ENCODE measurements at places on chromosomes 4 and X.

DNA sequence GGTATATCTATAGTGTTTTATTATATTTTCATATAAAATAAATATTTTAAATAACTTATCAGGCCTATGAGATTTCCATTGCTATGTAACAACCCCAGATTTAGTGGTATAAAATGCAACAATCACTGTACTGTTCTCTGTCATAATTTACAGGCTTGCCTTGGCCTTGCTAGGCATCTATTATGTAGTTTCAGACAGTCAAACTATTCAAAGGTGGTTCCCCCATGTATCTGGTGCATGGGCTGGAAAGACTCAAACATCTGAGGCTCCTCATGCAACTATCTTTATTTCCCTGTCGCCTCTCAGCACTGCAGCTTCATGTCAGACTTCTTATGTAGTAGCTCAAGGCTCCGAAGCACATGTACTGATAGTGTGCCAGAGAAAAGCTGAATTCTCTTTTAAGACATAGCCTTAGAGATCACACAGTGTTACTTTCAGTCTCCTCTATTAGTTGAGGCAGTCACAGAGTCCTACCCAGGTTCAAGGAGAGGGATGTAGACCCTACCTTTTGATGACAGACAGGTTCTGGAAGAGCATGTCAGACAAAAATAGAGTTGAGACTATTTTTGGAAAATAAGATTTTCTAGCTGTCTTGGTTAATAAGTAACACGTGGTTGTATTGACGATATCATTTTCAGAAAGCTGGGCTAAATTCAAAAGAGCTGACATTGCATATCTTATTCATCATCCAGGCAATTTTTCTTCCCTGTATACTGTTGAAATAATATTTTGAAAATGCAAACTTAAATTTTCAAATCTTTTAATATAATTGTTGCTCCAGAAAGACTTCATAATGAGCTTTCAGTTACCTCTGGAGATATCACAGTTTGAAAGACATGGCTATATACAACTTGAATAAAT lies 19.4 kb downstream of the MTTP start:
- no peak for DNase-seq

GRCh38 chrX:29419774-29420553 lies 795.4 kb upstream of the MAGEB2 start:
- peak; percentile 59 for DNase-seq

- no peak for DNase-seq
These were observed 225.6 kb downstream of the ARHGAP10 start for GRCh38 chr4:147957446-147957845.

DNA sequence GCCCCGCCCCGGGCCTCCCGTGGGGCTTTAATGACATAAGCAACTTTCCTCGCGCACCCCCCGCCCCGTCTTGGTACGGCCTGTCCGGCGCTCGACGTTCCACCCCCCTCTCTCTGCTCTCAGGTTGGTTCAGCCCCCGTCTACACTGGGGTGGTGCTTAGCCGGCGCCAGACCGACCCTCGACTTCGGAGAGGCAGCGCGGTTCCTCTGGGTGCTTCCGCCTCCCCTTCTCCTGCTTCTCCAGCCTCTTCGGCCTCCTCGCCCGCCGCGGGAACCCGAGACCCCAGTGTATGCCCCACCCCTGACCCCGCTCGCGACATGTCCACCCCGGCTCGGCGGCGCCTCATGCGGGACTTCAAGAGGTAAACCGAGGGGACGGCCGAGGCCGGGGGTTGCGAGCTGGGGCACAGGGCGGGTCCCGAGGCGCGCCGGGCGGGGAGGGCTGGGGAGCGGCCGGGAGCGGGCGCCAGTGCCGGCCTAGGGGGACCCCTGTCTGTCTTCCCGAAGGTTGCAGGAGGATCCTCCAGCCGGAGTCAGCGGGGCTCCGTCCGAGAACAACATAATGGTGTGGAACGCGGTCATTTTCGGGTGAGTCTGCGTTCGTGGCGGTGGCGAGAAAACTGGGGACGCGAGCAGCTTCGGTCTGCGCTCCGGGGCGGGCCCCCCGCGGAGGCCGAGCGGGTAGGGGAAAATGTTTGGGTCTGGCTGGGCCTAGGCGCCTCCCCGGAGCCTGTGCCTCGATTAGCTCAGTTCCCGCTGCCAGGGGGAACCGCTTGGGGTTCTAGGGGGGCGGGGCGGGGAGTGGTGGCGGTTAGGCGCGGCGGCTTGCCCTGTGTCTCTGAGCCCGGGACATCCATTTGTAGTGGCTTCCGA lies at the start of gene UBE2A:
Gene UBE2A (plus strand): TSS at position 170 of the 873 bp plus-strand sequence. CDS start 149 bp downstream, at position 319.
- no peak for DNase-seq

DNA sequence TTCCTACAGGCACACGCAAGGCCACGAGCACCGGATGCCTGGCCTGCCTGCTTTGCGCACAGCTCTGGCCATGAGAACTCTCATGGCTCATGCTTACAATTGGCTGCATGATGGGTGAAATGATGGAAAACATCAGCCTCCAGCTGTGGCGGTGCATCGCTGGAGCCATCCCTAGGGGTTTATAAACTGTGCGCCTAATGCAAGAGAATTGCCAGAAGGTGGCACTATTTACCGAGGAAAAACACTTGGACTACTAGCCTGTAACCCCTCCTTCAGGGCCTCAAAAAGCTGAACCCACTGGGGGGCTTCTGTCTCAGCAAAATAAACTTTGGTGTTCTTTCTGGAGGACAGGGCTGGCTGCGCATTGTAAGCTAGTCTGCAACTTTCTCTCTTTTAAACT lies 51.9 kb downstream of the PHKA2 start:
- DNase-seq = no peak

- DNase-seq = no peak
These were observed 89.4 kb downstream of the SEL1L3 start for GRCh38 chr4:25773358-25773757.

GRCh38 chr4:138103597-138104283 lies 138.4 kb downstream of the SLC7A11 start:
- no peak for DNase-seq

- no peak for DNase-seq
These were observed 30.2 kb upstream of the WFS1 start for GRCh38 chr4:6239486-6239885.

DNA sequence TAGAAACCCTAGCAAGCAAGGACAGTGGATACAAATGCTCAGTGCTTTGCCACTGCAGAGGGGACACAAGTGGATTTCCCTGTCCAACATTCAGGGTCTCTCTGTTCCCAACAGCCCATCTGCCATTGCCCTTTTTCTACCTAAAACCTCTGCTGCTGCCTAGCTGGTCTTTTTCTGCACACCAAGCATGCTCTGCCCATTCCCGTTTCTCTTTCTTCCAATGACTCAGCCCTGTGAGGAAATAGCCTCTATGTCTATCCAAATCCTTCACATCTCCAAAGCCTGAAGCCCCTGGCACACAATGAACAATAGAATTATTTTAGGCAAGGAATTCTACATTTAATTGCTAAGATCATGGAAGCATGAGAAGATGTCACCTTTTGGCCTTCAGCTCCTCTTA lies 5.7 kb upstream of the AMELX start:
- no peak for DNase-seq

- DNase-seq = peak; percentile 15
These were observed 128.0 kb downstream of the SNCA start for GRCh38 chr4:89708903-89709421.

DNA sequence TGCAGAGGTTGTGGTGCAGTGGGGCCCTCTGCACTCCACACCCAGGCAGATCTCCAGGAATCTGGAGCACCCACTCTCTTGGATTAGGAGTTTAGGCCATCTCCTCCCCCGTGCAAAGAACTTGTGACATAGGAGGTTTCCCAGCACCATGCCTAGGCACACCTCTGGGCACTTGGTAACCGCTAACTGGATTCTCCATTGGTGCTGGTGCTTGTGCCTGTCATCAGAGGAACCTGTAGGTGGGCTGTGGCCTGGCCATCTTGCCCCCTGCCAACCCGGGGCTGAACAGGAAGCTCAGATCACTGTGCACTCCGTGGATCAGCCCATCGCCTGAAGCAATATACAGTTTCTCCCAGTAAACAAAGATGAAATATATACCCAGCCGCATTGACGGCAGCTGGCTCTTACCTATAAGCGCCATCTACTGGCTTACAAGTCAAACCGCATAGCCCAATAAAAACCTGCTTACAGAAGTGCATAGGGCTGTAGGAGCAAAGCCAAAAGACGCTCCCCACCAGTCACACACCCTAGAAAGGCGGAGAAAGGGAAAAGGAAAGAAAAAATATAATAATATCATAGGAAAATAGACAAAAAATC lies 19.1 kb upstream of the TEX13B start:
- DNase-seq = no peak

DNA sequence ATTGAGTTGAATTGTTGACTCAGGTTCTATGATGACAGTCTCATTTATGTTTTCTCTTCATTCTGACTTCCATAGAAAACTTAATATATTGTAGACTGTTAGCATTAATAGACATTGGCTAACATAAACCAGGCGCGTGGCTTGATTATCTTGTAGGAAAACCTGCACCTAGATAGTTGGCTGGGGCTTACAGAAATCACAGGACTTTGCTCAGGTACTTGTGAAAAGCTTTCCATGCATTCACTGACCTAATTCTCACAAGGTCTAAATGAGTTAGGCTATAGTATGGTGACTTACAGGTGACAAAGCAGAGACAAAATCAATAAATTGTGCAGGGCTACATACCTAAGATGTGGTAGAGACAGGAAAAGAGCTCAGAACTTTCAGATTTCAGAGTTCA lies 212.8 kb downstream of the GPAT3 start:
- no peak for DNase-seq

GRCh38 chr4:54677853-54678650 lies 20.3 kb downstream of the KIT start:
- DNase-seq = no peak

DNA sequence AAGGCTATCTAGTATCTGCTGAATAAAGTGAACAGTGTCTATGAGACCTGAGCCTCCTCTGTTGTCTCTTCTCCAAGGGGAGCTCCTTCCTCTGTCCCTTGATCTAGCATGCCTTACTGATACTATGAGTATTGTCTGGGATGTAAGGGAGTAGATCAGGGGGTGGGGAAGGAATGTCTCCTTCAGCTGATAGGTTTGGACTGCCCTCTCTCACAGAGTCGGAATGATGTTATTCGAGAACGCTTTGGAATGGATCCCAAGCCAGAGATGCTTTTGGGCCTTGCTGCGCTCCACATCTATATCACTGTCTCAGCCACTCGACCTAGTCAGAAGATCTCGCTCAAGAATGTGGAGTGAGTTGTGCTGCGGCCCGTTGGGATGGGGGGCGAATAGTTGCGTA lies 68.3 kb upstream of the PRPS1 start:
- no peak for DNase-seq

DNA sequence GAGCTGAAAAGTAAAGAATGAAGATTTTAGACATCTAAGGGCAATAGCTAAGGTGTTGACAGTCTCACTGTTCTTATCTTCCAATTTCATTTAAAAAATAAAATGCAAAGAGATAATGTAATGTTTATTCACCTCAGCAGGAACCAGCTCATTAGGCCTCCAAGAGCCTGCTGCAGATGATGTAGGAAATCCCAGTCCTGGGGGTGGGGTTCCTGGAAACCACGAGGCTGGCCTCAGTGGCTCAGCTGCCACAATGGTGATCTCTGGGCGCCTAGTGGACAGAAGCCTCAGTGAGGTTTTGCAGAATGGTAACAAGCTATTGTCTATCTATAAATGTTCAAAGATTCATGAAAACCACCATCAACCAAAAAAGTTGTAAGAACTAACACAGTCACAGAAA lies 77.3 kb downstream of the RPS3A start:
- DNase-seq = no peak

DNA sequence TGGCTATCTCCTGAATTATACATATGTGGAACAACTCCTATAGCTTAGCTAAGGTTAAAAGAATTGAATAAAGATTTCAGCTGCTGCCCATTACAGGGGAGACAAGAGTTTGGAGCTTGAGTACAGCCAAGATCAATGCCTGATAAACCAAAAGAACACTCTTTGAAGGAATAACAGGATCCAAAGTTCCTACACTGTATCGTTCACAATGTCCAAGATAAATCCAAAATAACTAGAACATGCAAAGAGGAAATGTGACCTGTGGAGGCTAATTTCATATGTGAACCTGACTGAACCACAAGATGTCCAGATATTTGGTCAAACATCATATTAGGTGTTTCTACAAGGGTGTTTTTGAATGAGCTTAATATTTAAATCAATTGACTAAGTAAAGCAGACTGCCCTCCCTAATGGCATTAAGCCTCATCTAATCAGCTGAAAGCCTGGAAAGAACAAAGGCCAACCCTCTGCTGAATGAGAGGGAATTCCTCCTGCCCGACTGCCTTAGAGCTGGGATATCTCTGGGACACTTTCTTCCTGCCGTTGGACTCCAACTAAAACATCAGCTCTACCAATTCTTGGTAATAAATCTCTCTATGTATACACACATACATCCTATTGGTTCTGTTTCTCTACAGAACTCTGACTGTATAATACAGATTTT lies 19.2 kb downstream of the RFC1 start:
- DNase-seq = no peak

DNA sequence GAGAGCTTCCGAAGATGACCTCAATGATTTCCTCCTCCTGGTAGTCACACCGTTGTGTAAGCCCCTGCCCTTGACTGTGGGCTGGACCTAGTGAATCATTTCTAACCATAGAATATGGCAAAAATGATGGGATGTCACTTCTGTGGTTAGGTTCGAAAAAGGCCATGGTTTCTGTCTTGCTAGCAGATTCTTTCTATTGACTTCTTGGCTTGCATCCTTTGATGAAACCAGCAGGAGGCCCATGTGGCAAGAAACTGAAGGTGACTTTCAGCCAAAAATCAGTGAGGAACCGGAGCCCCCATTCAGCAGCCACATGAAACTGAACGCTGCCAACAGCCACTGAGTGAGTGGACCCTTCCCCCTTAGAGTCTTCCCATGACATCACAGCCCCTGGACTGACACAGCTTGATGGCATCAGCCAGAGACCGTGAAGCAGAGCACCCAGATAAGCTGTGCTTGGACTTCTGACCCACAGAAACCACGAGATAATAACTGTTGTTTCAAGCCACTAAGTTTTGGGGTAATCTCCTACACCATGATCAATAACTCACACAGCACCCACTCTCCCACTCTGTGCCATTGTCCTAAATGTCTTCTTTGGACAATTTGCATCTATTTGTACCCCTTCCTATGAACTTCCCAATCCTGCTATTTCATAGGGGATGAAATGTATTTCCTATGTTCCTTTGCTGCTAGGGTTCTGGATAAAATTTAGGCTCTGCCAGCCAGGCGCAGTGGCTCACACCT lies 148.0 kb upstream of the STX18 start:
- DNase-seq = no peak

DNA sequence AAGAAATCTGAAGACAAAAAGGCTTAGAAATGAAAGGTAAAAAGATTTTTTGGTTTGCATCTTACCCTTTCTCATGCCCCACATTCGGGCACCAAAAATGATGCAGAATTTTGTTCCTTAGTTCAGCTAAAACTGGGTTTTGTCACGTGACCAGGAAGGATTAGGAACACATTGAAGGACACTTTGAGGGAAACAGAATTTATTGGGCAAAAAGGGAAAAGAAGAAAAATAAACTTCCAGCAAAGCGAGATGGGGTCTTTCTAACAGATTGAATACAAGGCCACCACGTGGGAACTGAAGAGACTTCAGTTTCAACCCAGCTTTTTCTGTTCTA lies 81.3 kb upstream of the SMARCA5 start:
- no peak for DNase-seq

GRCh38 chrX:3699821-3700381 lies 13.5 kb downstream of the PRKX start:
- DNase-seq = no peak

- DNase-seq = no peak
These were observed 1912.7 kb upstream of the TENM3 start for GRCh38 chr4:180330521-180330920.

Data from non-pigmented ciliary epithelial cell (primary cell).